GM12891 (cell line): ENCODE measurements at places on chromosomes 11 and 22.

GRCh38 chr11:105937331-105937730 lies 84.7 kb downstream of the MSANTD4 start:
- no peak for DNase-seq

- DNase-seq, result no peak
Observed at GRCh38 chr11:1293619-1294015, 15.8 kb downstream of the TOLLIP start.

GRCh38 chr11:66704659-66705360 lies 24.2 kb downstream of the SPTBN2 start:
- DNase-seq, result no peak

- DNase-seq, result no peak
Observed at GRCh38 chr11:1952806-1953482, 5.8 kb downstream of the MRPL23 start.

DNA sequence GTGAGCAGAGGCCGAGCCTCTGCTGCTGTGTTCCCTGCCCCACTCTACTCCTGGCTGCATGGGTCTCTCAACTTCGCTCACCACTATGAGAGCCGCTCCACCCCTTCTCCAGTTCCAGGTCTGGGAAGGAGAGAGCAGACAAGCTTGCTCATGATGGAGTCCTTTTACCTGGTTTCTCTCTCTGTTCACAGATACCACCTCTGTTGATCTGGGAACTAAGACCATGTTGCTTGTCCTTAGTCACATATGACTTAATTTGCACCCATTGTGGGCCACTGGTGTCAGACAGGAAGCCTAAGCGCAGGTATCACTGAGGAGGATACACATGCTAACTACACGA lies 26.8 kb downstream of the MCM5 start:
- DNase-seq, result no peak

DNA sequence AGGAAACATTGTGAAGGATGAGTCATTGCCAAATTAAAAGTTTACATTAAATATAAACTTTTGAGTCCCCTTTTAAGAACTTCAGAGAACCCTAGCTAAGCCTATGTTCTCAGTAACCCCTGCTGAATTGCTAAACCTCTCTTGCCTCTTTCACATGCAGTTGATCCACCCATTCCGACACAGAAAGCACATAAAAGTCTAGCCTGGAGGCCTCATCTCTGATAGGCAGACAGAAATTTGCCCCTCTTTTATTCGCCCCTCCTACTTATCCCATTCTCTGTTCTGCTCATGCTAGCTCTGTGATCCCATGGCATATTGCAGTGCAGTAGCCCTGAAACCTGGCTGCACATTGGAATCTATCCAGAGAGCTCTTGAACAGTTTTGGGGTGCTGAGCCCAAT lies 58.2 kb upstream of the PDE3B start:
- DNase-seq, result no peak

DNA sequence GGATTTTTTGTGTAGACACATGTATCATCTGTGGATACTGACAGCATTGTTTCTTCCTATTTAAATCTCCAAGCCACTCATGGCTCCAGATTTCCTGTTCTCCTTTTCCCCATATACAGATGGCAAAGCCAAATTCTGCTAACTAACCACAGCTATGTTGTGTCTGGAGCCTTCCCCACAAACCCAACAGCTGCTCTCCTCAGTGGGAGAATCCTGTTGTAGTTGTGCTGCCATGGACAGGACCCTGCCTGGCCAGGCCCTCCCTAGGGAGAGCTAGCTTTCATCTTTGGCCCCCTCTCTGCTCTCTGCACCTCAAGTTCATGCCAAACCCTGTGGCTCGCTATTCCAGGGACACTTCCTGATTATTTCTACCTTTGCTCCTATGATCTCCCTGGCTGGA lies 106.4 kb upstream of the CCDC90B start:
- DNase-seq, result no peak

DNA sequence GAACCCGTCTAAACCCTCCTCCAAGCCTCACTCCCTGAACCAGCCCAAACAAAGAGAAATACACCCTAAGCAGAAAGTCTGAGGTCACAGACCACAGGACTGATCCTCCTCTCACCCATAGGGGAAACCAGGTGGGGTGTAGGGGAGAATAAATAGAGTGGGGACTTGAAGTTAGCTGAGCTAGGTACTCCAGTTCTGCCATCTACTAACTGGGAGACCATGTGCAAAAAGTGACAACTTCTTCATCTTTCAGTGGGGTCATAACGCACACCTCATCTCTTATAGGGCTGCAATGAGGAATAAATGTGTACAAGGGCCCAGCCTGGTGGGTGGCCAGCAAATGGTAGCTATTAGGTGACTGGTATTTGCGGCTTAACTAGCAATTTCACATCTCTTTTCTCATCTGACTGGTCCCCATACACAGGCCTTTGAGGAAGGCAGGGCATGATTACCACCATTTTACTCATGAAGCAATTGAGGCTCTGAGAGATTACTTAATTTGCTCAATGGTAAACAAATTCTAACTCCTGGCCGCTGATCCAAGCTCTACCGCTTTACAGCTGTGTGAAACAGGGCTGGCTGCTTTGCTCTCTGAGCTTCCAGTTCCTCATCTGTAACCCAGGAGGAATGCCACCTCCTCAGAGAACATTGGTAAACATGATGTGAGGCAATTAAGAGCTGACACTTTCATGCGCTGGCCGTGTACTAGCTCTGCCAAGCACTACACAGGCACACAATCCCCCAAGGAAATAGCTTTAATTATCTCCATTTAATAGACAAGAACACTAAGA lies 16.6 kb downstream of the TBC1D10A start:
- no peak for DNase-seq

DNA sequence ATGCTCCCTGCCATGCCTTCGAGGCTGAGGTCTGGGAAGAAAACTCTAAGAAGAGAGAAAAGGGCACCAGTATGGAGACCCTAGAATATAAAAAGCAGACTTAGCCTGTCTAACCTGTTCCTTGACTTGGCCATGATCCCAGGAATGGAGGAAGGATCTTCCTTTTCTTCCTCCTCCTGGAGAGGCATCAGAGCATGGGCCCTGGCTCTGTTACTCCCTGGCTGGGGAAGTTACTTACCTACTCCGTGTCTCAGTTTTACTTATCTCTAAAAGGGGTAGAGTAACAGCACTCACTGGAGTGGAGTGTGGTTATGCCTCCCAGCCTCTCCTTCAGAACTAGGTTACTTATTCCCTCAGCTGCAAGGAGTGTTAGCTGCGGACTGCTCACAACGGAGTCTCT lies 55.2 kb upstream of the PHF21A start:
- DNase-seq, result no peak
